ENCODE measurements at places on chromosomes 16 and 17. TPM values are rescaled to one million over a fixed set of nuclear protein-coding genes. Genes with fewer than 3 reads are reported as not detected.

GRCh38 chr17:37405955-37406634 lies 541 bp downstream of the ACACA start:
- no peak for DNase-seq

- DNase-seq = no peak
Observed at GRCh38 chr17:77376795-77377709, 236.3 kb downstream of the SEC14L1 start.

Gene C17orf67
- total RNA-seq = 0.41 TPM

DNA sequence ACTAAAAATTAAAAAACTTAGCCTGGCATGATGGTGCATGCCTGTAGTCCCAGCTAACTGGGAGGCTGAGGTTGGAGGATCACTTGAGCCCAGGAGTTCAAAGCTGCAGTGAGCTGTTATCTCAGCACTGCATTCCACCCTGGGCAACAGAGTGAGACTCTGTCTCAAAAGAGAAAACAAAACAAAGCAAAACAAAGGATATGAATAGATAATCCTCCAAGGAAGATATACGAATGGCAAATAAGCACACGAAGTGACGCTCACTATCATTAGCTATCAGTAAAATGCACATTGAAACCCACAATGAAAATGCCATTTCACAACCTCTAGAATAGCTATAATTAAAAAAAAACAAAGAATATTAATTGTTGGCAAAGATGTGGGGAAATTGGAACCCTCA lies 386.2 kb upstream of the CCL2 start:
- DNase-seq = no peak

DNA sequence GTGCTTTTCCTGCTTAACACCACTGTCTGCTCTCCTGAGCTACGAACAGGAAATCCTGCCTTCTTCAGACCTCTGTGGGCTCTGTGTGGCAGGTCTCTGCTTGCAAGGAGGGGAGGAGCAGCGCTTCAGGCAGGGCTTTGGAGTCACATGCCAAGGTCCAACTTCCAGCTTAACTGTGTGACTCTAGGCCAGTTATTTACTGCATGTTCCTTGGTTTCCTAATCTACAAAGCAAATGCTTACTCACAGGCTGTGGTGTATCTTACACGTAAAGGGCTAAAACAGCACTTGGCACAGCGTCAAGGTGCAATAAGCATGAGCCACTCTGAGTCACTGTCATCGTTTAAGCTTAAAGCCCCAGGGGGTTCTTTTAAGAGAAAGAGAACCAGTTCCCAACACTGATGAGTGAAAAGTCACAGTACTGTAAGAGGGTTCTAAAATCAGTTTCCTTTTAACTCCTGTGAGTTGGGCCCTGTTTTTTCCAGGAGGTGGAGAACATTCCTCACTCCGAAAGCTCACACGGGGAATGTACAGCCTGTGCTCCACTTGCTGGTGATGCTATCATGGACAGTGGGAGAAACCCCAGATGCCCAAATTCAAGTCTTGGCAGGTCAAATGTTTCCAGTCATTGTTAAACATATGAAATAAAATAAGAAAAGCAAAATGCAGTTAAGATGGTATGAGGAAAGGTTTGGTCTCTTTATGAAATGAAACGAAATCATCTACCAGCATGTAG lies 54.1 kb upstream of the BCAR1 start:
- DNase-seq = peak; percentile 100

DNA sequence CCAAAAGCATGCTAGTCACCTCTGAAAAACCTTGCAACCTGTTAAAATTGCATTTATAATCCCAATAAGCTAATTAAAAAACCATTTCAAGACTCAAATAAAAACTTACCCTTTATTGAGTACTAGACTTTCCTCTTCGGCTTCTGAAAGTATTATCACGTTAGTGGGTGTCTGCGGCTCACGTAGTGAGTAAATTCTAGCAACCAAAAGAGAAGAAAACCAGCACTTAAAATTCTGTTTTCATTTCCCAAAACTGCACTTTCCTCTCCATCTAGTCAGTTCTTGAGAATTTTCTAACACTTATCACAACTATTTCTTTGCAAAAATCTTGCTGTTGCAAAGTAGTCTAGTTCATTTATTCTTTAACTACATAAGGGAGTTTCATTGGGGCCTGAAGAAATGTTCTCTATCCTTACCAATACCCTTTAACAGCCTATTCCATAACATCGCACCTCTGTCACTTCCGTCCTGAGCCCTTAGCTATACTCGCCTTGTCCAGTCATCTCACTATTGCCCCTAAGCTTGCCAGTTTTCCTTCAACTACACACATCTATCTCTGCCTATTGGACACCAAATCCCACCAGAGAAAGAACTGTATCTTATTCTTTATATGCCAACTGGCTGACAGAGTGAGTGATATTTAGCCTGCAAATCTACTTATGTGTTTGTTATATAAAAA lies 8.7 kb downstream of the NUP88 start:
- no peak for DNase-seq

Gene ALOX12B
- not detected for total RNA-seq

Gene SPATA22
- total RNA-seq = not detected

DNA sequence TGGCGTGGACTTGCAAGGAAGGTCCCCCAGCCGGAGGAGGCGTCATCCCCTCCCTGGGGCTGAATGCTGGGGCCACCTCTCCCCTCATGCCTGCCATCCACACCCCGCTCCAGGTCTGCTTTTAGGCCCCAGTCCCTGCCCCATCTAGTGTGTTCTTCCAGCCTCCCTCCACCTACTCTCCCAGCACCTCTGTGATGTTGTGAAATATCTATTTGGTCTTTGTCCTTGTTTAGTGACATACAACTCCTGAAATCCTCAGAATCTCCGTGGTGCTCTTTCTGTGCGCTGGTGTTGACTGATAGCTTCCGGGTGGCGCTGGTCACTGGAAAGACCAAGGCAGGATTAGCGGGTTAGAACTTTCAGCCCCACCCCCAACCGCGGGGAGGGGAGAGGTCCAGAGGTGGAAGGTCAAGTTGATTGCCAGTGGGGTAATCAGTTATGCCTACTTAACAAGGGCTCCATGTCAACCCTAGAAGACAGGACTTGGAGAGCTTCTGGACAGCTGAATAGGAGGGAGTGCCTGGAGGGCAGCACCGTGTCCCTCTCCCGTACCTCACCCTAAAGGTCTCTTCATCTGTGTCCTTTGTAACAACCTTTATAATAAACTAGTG lies 10.1 kb downstream of the TBC1D24 start:
- no peak for DNase-seq

Gene TBC1D3G
- not detected for total RNA-seq

GRCh38 chr16:87484487-87485331 lies 8.1 kb downstream of the ZCCHC14 start:
- DNase-seq = no peak

GRCh38 chr17:48259694-48260291 lies 152.2 kb downstream of the SNX11 start:
- DNase-seq = peak; percentile 74

Gene KRT32
- not detected for total RNA-seq
